ENCODE measurements at places on chromosomes 3 and 15.

DNA sequence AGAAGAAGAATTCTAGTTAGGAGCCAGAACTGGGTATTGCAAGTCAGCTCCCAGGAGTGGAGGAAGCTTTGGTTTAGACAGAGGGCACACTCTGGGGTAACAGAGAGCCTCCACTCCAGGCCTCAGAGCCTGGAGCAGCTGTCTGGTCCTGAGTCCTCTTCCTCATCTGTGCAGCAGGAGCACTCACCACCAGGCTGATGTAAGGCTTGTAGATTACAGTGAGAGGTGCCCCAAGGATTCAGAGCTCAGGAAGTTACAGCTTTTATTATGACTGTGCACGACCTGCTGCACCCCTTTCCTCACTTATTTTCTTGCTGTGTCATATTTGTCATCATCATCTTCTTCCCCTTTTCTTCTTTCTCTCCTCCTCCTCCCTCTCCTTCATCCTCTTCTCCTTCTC lies 210.4 kb downstream of the ATP10A start:
- no peak for DNase-seq

DNA sequence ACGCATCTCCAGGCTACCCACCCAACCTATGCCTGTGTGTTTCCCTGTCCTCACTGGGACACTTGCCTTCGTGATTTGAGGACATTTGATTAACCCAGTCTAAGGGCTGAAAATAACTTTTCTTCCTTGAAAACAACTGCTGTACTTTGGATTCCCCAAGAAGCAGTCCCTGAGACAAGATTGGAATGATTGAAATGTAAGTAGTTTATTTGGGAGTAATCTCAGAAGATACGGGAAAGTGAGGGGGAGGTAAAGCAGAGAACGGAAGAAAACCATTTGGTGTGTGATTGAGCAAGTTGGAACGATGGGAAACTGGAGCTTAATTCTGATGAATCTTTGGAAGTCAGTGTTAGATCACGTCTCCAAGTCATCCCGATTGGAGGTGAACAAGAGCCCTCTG lies 143.8 kb upstream of the LMCD1 start:
- no peak for DNase-seq

GRCh38 chr3:38653685-38654537 lies 4.4 kb upstream of the SCN5A start:
- DNase-seq = no peak

DNA sequence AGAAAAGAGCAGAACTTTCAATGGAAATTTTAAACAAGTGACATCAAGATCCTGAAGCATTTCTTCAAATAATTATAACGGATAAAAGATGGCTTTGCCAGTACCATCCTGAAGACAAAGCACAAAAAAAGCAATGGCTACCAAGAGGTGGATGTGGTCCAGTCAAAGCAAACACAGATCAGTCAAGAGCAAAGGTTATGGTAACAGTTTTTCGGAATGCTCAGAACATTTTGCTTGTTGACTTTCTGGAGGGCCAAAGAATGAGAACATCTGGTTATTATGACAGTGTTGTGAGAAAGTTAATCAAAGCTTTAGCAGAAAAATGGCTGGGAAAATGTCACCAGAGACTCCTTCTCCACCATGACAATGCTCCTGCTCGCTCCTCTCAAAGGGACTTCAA lies 31.5 kb downstream of the FEM1B start:
- DNase-seq = no peak

DNA sequence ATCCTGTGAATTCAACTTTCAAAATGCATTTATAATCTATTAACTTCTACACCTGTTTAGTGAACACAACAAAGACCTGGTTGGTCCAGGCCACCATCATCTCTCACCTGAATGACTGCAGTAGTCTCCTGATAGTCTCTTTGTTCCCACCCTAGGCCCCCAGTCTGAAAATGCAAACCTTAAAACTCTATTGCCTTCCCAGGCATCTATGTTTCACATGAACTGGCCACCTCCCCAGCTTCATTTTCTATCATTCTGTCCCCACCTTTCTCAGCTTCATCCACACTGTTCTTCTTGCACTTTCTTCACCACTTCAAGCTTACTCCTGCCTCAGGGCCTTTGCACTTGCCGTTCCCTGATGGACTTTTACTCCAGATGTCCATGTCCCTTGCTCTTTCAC lies 45.0 kb downstream of the CLSTN2 start:
- no peak for DNase-seq

DNA sequence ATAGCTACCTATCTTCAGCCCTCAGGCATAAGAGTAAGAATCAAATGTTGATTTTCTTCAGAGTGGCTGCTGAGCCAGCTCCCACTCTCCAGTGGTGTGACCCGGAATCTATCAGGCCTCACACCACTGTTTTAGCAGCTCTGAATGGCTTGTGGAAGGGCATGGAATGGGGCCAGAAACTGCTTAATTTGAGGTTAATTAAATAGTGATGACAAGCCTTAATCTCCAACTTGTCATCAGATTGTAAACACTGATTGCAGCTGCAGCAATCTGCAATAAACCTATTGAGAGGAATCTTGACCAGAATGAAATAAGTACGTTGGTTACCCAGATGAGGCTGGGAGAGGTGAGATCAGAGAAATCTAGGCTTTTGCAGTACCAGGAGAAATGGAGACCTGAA lies 317.4 kb downstream of the FHIT start:
- DNase-seq = no peak

- DNase-seq = no peak
Measured at GRCh38 chr3:129897026-129897425, 3.5 kb upstream of the TMCC1 start.

DNA sequence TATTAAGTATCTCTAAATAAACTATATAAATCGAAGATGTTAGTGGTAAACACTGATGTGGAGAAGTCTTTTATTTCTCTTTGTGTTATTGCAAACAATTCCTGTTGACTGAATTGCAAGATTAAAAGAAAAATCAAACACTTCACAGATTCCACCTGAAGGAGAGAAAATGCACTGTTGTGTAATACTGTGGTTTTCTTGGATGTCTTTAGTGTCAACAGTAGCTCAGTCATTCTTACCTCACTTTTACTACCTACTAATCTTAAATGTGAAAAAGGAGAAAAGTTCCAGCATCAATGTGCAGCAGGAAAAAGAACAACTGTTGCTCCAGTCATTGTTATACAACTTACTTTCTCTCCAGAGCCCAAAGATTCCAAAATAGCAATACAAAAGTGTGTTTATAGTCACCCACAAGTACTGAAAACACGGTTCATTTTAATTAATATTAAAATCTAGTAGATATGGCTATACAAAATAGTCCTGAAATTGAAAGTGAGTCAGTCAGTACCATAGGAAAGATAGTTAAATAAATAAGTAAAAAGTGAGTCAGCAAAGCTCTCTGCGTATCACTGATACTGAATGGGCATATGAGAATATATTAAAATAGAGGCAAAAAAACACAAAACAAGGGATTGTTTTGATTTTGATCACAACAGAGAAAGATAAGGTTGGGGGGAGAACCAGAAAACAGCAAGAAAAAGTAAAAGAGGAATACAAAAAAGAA lies 90.5 kb upstream of the CSPG5 start:
- no peak for DNase-seq

GRCh38 chr3:24287755-24288450 lies 206.7 kb downstream of the THRB start:
- no peak for DNase-seq

- no peak for DNase-seq
Measured at GRCh38 chr3:11389386-11390268, 117.4 kb downstream of the ATG7 start.

- no peak for DNase-seq
Measured at GRCh38 chr15:75114327-75114726, 87.4 kb upstream of the C15orf39 start.

DNA sequence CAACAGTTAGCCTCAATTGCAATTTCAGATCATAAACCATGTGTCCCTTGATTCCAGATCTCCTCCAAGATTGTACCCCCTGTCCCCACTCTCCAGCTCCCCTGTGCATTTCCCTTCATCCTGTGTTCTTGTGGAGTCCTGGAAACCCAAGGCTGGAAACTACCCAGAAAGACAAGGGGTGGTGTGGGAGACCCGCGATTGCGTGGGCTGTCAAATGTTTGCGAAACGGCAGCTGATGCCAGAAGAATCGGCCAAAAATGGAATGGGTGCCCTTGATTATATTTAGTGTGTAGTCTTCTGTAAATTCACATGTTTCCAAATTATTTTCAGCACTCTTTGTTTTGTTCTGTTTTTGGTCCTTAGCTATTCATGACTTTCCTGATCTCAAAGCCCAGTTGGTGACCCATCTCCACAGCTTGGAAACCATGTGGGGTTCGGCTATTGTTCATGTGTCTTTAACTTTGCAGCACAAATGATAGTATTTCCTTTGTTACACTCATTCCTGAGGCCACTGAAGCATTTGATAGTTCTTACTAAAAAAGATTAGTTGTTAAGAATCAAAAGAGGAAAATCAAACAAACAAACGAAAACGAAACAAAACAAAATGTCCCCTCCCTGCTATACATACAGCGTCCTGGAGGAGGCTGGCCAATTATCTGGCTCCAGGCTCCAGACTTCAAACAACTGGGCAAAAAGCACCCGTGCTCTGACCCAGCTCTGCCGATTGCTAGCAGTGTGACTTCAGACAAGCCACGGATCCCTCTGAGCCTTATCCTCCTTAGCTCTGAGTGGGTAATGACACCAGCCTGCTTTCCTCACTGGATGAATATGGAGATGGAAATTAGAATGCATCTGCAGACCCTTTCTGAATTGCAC lies 120.9 kb downstream of the CACNA2D3 start:
- no peak for DNase-seq

DNA sequence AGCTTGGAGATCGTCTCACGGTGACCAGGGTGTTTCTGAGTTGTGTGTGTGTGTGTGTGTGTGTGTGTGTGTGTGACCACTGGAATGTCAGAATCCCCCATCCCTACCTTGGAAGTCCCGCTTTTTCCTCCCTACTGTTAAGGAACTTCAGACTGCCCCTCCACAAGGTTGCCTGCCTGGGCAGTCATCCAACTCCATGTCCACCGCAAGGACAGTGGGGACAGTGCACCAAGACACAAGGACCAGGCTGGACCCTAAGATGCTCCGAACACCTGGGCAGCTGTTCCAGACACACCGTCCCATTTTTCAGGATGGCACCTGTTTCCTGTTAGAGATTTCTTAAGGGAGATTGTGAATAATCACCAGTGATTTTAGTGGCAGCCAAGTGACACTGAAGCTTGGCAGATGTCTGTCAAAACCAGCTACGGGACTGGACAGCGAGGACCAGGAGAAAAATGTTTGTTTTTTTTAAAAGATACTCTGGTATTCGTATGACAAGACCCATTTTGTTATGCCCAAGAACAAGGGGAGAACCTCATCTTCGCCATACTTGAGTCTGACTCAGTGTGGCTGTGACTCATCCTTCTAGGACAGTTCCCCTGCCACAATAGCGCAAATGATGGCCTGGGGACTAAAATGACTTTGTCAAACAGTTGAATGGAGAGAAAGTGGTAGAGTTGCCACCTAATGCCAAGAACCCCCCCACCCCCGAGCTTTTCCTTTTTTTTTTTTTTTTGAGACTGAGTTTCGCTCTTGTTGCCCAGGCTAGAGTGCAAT lies 15.5 kb downstream of the PAQR9 start:
- no peak for DNase-seq

DNA sequence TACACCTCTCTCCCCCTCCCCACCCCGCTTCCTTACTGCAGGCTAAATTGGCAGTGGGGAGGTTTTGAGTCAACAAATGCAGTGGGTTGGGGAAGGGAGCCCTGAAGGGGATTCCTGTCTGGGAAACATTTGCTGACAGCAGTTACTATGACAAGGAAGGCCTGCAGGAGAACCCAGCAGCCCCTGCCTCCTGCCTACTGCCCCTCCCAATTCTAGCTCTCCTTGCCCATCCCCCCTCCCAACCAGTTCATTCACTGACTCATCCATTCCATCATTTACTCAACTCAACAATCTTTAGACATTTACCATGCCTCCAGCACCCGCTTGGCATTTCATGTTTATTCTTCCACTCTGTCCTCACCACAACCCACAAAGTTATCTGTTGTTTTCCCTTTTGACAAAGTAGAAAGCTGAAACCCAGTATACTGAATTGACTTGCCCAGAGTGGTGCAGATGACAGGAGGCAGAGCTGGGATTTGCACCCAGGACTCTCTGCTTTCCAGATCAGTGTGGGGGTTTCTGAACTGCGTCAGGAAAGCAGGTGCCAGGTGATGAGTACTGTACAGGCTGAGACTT lies 75.0 kb downstream of the MAGEF1 start:
- no peak for DNase-seq

- no peak for DNase-seq
Measured at GRCh38 chr15:39357480-39358268, 223.2 kb upstream of the THBS1 start.

GRCh38 chr15:96181873-96182301 lies 148.6 kb upstream of the NR2F2 start:
- no peak for DNase-seq

DNA sequence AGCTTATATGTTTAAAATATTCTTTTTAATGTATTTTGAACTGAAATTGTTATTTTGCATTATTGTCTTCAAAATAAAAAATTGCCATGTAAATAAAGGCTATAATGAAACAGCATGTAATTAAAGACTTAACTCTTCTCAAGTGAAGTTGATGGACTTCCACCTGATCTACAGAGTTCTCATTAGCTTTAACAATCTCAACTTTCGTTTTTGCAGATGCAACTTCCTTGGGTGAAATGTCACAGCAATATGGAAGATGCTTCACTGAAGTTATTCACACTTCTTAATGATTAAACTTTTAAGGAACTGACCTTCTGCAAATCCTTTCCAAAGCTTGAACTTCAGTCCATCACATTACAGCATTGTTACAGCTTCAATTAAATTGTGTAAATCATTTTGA lies 63.6 kb downstream of the OSTN start:
- DNase-seq = no peak

- DNase-seq = no peak
Measured at GRCh38 chr15:27095886-27096624, 125.1 kb downstream of the GABRG3 start.

- no peak for DNase-seq
Measured at GRCh38 chr3:98541695-98542094, 9.9 kb downstream of the GPR15 start.

- DNase-seq = no peak
Measured at GRCh38 chr3:114660124-114660523, 366.3 kb downstream of the TIGIT start.

DNA sequence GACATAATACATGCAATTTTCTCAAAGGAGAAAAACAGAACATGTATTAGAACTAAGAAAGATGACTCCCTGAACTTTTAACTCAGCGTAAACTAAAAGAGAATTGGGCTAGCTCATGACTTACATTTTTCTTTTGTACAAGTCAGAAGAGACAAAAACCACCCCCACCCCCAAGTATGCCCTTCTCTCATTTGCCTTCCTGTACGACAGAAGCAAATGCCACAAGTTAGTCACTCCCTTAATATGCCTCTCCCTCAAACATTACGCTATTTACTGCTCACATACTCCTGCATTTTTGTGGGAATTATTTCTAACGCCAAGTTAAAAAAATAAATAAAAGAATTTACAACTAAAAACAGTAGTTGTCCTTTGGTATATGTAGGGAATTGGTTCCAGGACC lies 22.0 kb downstream of the CPEB1 start:
- DNase-seq = no peak

DNA sequence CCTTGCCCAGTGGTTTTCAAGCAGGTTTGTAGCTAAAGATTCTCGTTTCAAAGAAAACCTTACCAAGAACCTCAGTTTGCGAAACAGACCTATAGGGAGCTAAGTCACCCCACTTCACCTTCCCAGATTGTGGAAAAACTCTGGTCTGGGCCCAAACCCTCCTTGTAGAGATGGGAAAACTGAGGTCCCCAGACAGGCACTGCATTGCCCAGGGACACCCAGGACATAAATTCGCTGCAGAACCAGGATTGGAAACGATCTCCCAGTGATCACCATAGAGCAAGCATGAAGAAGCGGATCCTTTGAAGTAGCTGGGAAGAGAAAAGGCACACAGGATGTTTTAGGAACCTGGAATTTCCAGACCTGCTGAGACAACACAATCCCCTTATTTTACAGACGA lies 85.6 kb upstream of the PIAS1 start:
- no peak for DNase-seq
